ENCODE measurements at places on chromosomes 7 and 10.

- DNase-seq = no peak
Measured at GRCh38 chr10:28125701-28126100, 126.8 kb upstream of the ODAD2 start.

- no peak for DNase-seq
Measured at GRCh38 chr10:72736176-72736827, 44.4 kb downstream of the MCU start.

DNA sequence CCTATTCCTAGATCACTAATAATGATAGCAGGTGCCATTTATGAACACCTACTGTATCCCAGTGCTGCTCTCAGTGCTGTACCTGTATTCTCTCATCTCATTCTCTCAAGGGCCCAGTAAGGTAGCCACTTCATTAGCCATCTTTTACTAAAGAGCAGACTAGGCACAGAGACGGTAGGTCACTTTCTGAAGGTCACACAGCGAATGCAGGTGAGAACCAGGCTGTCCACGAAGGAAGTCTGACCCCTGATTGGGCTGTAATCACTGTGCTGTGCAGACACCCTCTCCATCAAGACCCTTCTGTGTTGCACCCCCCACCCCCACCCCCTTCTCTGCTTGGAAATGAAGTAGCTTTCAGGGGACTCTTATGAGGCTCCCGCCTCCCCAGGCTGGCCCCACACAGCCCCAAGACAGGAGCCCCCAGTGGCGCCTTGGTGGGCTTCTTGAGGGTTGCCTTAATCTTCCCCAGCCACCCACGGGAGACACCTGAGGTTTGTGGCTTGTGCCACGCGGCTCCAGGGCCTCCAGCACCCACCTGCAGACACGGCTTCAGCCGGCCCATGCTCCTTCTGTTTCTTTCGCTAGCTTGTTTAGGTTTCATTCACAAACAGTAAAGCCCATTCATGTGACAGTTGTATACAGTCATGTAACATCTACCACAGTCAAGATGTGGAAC is 81.7 kb upstream of the FAM20C start:
- no peak for DNase-seq

- DNase-seq = no peak
Measured at GRCh38 chr7:156475179-156475578, 165.4 kb upstream of the RNF32 start.

DNA sequence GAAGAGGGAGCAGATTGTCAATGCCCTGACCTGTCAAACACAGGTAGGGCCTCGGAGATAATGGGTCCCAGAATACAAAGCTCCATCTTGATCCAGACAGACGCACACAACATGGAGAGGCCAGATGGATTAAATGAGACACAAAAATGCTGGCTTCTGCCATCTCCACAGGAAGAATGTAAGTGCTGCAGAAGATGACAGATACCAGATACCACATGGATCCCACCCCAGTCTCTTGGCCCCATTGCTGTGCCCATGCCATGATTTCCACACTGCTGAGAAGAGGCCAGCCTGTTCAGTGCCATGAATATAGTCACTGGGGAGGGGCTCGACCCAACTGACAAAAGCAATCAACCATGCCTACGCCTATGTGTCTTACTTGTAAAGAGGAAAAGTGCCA is 487.9 kb downstream of the PARD3 start:
- no peak for DNase-seq

- DNase-seq = no peak
Measured at GRCh38 chr7:116317907-116318306, 107.6 kb downstream of the TES start.

DNA sequence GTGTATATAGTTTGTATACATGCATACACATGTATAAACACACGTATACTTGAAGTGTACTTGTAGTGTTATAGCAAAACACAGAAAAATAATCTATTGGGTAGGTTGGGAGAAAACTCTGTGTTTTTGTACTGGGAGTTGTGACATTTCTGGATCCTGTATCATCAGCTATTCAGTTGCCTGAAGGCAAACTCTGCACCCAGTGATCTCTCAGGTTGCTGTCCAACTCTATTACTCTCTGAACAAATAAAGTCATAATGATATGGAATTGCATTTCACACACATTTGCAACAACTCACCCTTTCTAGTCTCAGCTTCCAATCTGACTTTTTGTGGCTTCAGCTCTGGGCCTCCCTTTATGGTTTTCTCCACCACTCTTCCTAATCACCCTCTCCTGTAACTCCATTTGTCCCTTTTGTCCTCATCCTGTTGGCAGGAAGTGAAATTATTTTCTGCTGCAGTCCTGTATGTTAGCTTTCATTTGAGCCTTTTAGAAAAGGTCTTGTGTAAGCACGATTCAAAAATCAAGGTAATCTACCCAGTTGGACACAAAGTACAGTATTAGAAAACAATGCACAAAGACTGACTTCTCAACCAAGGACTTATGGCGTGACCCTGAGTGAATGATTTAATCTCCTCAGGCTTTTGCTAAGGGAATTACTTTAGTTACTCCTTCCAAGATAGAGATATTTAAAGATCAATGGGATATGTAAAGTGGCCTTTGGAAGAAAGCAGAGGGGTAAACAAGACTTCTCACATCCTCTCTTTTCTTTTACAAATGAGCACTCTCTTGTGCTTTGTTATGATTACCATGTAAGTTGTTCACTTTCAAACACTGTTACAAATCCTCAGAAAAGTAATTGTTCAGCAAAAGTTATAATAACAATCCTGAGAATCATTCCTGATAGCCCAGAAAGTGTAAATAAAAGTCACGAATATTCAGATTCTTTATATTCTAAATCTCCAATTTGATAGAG is 249.1 kb downstream of the KCND2 start:
- no peak for DNase-seq

DNA sequence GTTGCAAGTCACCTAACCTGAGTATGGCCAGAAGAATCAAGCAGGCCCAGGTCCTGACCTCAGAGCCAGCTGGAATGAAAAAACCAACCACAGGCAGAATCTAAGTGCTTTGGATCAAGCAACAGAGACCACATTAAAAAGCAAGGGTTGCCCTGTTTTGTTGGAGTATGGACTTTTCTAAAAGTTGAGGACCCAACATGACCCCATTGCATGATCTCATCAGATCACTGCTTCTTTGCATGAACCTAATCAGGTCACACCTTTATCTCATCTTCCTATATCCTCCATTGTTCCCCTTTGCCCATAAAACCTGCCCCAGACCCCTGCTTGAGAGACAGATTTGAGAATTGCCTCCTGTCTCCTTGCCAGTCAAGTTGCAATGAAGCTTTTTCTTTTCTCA is 11.6 kb upstream of the SNX10 start:
- DNase-seq = no peak

DNA sequence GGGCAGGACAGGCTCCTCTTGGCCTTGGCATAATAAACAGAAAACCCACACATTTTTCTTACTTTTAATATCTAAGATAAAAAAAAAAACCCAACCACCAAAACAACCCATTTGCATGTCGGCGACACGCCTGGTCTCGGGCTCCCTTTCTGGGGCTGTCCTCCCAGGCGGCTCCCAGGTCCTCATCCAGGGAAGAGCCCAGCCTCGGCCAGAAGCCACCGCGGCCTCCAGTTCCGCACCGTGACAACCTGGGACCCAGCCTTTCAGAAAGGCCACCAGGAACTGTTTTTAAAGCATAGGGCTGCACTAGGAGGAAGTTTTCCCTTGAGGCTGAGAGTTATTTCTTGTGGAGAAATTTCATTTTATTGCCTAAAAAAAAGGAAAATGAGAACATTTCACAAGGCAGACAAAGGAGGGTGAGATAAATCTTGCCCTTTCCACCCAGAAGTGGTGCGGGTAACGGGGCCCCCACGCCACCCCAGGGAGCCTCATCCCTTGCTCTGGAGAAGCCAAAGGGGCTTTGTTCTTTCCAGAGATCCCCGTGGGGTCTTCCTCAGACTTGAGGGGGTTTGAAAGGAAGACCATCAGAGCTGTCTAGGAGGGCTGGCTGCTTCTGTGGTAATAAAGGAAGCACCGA is 39.2 kb upstream of the MKRN1 start:
- no peak for DNase-seq

DNA sequence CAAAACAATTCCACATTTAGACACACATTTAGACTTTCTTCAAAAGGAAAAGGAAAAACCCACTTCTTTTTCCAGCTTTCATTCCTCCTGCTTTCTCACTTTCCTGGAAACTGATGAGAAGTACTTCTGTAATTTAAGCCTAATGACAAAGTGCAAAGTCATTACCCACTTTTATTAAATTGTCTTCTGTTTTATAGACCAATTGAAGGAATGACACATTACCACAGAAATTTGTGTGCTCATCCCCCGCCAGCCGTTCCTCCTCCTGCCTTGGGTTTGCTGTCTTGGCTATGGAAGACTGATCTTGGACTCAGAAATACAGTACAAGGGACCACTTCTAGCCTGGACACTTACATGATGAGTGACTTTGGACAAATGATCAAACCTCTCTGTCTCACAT is 717.8 kb downstream of the SORCS3 start:
- no peak for DNase-seq

DNA sequence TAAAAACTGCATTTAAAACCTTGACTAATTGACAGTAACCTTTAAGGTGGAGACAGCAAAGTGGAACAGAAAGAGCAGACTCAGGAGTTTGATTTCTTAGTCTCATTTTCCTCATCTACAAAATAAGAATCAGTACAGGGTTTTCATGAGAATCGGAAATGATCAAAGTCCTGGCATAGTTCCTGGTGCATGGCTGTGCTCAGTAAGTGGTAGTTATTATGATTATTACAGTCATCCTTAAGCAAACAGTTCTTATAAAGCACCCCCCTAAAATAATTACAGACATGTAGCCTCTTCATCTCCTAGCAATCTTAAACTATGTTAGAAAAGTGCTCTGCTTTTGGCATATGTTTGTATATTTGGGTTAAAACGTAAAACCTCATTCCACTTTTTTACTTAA is 18.0 kb downstream of the NEBL start:
- no peak for DNase-seq

DNA sequence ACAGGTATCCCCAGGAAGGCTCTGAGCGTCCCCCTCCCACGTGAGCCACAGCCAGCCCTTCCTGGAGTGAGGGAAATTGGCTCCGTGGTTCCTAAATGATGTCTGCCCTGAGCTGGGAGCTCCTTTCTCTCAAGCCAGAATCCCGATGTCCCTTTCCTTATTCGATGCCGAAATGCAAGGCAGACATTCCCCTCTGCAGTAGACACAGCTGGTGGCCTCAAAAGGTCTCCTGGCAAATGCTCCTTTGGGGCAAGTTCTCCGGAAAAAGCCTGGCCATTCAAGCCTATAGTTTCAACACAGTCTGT is 98.9 kb downstream of the HIP1 start:
- no peak for DNase-seq

DNA sequence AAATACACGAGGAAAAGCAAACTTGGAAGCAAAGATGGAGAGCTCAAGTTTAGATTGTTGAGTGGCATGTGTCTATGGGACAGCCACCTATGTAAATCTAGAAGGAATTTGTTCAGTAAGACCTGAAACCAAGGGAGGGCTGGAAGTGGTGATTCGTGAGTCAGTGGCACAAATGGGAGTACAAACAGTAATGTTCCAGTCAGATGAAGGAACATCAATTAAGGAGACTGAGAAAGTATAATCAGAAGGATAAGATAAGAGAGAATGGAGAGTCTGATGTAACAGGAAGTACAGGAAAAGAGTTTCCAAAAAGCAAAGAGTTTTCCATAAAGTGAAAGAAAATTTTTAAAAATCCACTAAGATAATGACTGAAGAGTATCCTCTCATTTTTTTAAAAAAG is 544.2 kb downstream of the KIF20B start:
- no peak for DNase-seq

DNA sequence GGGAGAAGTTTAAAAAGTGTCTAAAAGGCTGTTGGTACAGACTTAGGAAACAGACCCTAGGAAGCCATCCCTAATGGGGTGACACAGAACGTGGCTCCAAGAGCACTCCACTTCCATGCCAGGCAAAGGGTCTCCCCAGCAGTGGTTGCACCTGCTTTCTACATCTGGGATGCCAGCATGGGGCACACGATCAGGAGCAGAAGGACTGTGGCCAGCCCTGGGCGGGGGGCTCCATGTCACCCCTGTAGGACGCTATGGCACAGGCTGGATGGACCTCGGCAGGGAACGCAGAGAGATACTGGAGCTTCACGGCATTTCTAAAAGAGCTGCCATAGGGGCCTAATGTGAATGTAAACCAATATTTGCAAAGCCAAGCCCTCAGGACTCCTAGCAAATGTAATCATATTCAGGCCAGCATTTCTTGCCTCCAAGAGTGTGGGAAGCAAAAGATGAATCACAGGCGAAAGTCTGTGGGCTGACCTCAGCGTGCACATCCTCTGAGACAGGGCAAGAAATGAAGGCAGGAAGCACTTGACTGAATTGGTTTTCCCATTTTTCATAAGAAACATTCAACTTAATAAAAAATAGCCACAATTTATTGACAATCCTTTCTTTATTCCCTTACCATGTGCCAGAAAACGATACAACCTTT is 93.9 kb downstream of the ATXN7L1 start:
- no peak for DNase-seq

DNA sequence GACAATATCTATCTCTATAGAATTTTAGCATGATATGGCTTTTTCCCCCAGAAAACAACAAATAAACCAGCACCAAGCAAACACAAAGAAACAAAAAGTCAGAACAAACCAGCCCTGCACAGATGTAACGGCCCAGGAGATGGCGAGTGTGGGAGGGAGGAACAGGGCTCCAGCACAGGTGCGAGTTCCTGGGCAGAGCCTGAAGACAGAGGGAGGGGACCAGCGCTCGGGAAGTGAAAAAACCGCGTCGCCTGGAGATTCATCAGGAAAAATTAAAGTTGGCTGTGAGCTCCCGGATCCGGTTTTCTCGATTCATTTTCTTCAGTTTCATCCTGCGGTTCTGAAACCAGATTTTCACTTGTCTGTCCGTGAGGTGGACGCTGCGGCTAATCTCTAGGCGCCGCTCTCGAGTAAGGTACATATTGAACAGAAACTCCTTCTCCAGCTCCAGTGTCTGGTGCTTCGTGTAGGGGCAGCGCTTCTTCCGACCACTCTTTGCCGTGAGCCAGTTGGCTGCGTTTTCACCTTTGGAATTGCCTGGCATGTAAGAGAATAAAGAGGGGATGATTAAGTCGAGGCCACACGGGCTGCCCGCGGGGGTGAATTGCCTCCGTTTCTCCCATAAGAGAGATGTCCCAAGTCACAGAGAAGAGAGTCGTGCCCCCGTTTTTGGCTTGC is 2.3 kb downstream of the HOXA10 start:
- DNase-seq = no peak

- no peak for DNase-seq
Measured at GRCh38 chr10:86446440-86446839, 75.2 kb downstream of the WAPL start.

Data from stimulated activated naive CD8-positive, alpha-beta T cell treated with anti-CD3 and anti-CD28 coated beads, Interleukin-15, amount 100 ng/mL, for 72 hours (primary cell).